ENCODE measurements at places on chromosomes 4 and X.

DNA sequence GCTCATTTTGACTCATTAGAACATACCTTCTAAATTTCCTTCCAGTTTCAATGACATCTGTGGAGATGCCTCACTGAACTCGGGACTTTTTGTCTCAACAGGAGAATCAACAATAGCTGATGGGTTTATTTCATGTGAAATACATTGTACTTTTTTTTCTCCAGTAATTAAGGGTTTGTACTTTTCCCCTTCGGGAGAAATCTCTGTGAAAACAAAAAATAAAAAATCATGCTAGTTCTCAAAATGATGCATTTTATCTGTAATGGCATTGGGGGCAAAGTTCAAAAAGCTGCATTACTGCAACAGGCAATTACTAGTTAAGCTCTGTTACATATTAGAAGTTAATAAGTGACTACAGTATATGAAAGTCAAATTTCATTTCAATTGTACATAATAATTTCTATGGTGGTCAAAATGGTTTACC lies 167.3 kb upstream of the SH3RF1 start:
- no peak for DNase-seq

DNA sequence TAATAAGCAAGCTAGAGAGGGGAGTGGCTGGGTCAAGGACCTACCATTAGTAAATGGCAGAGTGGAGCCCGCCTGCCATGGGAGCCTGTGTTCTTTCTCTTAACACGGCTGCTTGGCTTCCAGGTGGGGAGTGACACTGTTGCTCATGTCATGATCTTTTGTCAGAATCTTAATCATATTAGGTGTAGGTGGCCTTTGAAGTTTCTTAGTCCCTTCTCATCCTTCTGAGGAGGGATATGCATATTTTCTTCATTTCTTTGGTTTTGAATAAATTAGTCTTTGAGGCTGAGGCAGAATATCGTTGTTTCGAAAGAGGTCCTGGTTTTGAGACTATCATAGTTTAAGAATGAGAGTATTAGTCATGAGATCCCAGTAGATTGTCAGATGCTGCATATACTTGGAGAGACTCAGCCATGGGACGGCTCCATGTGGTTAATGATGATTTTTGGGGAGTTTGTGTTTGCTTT lies 28.9 kb downstream of the SNX25 start:
- DNase-seq, result no peak

DNA sequence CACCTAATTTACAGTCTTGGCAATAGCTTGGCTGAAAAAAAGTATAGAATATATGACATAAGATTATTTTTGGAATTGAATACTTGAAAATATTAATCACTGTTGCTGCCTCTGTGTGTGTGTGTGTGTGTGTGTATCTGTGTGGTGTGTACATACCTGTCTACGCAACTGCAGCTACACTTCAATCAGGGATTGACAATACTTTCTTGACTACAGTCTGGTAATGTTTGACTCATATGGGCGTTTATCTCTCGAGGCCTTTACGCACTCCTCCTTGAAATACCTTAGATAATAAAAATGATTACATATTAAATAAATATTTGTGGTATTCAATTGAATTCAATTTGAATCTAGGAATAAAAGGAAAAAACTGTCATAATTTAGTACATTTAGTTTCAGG lies 565.2 kb downstream of the PCDH18 start:
- no peak for DNase-seq

DNA sequence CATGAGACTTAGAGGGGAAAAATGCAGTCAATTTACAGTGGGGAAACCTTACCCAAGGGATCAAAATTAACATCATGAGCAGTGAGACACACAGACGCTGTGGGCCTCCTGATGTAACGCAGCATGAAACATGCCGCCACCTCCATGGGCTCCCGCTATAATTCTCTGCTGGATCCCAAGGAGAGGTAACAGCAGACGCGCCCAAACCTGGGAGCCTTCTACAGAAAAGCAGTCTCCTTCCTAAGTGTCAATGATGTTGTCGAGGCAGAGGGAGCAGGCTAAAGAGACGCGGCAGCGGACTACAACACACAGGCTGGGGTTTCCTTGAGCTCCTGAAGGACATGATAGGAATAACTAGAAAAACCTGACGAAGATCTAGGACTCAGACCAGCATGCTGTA lies 142.3 kb downstream of the AFAP1 start:
- DNase-seq, result no peak

DNA sequence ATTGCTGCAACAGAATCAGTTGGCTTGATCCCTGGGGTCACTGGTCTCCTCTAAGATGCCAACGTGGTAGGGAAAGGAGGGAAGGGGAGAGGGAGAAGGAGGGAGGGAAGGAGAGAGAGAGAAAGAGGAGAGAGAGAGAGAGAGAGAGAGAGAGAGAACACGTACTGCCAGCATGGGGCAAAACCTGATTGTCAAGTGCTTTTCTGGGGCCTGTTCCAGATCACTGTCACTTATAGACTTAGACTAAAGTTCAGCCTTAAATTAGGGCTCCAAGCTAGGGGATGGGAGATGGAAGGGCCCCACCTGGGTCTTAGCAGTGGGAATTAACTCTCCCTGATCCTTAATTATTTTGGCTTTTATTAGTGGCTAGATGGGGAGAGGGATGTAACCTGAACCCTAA lies 12.9 kb downstream of the SHROOM4 start:
- no peak for DNase-seq

DNA sequence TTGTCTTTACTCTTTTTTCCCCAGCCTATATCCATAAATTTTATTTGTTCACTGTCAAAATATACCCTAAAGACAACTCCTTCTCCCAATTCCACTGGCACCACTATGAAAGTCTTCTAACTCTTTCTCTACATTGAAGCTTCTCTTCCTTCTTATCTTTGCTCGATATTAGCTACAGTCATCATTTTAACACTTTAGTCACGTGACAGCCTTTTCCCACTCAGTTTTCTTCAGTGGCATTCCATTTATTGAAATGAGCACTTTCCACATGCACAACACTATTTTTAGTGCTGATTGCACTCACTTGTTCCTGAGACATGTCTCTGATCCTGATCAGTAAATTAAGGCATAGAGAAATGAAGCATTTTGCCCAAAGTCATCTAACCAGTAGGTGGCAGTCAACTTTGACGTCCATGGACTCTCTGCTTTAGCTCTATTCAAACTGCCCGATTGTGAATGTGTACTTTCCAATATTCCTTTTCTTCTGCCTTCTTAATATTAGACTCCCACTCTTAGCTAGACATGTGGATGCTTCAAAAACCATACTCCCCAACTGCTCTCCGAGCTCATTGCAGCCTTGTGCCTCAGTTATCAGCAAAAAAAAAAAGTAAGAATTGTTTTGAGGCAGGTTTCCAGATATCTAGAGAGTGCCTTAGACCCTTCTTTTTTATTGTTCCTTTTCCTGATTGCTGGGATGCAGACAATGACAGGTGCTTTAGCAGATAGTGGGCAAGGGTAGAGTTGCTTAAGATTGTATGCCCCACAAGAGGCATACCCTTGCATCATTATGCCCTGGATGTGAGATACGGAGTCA lies 394.4 kb upstream of the ADGRL3 start:
- no peak for DNase-seq

GRCh38 chr4:145003675-145004074 lies 94.3 kb downstream of the ANAPC10 start:
- DNase-seq, result no peak

DNA sequence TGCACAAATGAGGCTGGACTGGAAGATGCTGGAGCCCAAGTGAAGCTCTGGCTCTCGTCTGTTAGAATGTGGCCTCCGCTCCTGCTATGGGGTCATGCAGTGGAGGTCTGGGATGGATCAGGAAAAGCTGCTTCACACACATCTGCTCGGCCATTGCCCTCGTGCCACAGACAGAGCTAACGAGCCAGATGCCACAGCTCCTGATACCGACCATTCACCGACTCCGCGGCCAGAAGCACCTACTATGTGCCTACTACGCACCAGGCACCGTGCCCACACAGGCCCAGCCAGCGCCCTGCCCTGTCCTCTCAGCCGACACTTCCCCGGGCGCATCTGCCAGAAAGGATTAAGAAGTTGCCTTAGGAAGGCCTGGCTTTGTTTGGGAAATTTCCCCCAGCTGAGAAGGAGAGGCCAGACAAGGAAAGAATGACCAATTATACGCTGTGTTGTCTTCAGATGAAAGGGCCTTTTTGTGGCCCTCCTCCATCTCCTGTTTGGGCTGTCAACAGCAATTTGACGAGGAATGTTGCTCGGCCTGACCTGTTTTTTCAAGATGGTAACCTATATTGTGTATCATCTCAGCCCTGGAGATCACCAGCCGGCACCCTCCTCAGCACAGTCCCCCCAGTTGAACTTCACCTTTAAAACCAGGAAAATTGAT lies 34.3 kb downstream of the HMX1 start:
- no peak for DNase-seq

- DNase-seq, result no peak
Measured at GRCh38 chr4:10013722-10014121, 7.6 kb downstream of the SLC2A9 start.

All from D721Med (cell line).